ENCODE measurements at places on chromosomes 11 and 22.

DNA sequence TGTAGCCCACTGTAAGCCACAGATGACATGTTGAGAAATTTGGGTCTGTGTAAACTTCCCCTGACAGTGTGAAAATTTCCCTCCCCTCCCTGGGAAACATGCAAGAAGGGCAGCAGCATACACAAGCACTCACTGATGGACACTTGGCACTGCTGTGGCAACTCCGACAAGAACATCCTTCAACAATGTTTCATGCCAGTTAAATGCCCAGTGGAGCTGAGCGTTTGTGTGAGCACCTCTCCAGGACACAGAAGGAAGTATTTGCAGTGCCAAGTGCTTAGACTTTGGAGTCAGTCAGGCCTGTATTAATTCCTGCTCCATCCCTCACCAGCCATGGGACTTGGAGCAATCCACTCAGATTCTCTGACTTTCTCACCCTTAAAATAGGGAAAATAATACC, 17.7 kb downstream of the C11orf87 start:
- no peak for DNase-seq

- no peak for DNase-seq
These were observed 11.6 kb downstream of the PICK1 start for GRCh38 chr22:38068641-38069371.

GRCh38 chr22:26656891-26657851, at the start of gene MIAT:
Gene MIAT (plus strand): TSS chr22:26657588.
- DNase-seq: peak; percentile 76

- DNase-seq: no peak
These were observed 194.9 kb downstream of the SWAP70 start for GRCh38 chr11:9858822-9859221.

DNA sequence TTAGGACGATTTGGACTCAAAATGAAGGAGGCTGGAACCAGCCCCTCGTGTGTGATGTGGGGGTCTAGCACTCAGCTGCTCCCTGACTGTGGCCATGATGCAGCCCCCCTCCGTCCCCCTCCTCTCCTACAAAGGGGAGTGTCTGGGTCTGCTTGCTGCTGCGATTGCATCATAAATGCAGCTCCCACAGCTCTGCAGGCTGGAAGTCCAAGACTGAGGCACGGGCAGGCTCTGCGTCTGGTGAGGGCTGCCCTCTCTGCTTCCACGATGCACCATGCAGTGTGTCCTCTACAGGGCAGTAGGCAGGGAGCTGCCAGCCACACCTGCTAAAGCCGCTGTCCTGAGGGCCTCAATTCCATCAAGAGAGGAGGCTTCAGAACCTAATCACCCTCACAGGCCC, 432.1 kb downstream of the BRD1 start:
- no peak for DNase-seq
